ENCODE measurements at places on chromosomes 1 and 21.

GRCh38 chr1:156025876-156026275 lies 5.1 kb upstream of the SSR2 start:
- DNase-seq = peak; percentile 22

- peak; percentile 62 for DNase-seq
Observed at GRCh38 chr1:223834660-223835263, 11.0 kb downstream of the TP53BP2 start.

GRCh38 chr1:174789399-174789798 lies 210.3 kb upstream of the CACYBP start:
- no peak for DNase-seq

- peak; percentile 3 for DNase-seq
Observed at GRCh38 chr1:179996099-179996498, 41.5 kb downstream of the CEP350 start.

DNA sequence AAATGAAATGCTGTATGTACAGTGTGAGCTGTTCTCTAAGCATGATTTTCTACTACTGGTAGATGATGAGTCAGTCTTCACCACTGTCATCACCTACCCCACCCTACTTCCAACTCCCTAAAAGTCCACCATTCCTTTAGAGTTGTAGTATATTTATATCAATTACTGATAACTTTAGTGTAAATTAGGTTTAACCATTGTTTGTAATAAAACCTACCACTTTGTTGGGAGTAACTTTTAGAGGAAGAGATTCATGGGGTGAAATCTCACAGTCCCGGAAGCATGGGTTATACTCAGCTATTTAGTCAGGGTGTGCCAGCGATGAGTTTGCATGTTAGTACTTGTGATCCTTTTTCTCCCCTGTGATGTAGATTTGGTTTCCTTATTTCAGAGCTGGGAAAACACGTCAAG lies 17.1 kb downstream of the MORC3 start:
- DNase-seq = no peak

DNA sequence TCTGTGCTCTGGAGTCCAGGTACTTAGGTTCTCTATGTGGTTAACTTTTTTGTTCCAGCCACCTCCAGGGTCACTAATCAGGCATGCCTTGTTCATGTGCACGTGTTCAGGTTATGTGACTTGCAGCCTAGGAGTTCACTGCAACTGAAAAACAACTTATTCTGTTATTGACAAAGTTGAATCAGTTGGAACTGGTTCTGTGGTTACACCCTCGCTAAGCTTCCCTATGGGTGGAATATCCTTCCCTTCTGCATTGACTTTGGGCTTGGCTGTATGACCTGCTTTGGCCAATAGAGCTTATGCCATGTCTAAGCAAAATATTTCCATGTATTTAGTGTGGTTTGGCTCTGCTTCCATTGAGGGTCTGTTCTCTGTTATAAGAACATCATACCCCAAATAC lies 66.0 kb upstream of the DNAH14 start:
- DNase-seq = no peak

- DNase-seq = no peak
Observed at GRCh38 chr1:29096231-29096886, 27.3 kb downstream of the TMEM200B start.

Measured in activated CD4-positive, alpha-beta T cell treated with anti-CD3 and anti-CD28 coated beads, Interleukin-2, Interleukin-4, amounts not matched to agents 100 ng/mL and 50 ng/mL, durations not matched to agents 16 hours and 8 hours (primary cell).